Stimulated activated naive CD4-positive, alpha-beta T cell (primary cell): ENCODE measurements at places on chromosomes 5 and 9.

GRCh38 chr9:112020680-112021596 lies 124.3 kb downstream of the UGCG start:
- DNase-seq: no peak

DNA sequence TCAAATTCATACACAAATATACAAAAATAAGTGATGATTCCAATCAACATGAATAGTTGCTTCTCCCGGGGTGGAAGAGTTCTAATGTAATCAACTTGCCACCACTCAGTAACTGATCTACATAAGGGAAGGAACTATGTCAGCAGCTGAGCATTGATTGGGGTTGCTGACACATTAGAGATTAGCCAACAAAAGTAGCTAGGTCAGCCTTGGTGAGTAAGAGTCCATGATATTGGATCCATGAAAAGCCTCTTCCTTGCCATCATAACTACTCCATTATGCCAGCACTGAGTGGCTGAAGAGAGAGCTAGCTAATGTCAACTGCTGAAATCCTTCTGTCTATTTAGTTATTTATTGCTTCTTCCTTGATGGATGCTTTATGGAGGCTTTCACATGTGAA lies 309.8 kb downstream of the NFIB start:
- DNase-seq: no peak

DNA sequence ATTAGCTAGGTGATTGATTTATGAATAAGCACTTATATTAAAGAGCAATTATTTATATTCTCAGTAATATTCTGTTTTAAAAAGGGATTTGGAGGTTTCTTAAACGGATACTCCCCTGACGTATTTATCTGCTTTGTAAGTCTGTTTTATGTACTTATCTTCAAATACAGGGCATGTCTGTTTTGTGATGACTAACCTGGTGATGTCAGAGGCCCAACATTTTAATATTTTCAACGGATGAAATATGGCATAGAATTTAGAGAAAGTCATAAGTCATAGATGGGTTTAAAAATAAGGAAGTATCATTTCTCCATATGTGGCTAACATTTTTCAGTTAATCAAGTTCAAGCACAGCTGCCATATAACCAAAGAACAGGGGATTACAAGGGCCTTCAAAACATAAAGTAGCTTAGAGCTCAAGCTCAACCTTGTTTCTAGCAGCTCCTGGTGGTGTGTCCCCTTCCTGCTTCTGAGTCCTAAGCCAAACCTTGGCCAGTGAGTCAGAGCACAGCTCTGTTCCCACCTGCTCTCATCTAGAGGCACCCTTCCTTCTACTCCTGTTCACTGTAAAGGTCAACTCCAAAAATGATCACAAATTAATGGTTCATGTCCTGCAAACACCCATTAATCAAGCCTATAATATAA lies 131.4 kb downstream of the OXCT1 start:
- DNase-seq: no peak

DNA sequence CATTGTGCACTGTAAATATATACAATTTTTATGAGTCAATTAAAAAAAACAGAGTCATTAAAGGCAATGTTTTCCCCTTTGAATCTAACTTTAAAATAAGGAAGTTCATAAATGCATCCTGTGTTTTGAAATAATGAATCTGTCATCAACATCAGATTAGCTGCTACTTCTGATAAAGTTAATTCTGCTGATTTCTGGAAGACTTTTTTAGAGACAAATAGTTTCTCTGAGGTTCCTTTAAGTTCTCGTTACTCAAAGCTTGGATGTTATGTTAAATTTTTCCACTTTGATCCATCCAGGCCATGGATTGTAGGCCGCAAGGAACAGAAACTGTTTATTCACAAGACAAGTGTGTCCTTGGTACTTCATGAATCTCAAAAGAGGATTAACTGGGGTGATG lies 115.5 kb downstream of the CARTPT start:
- DNase-seq: no peak

DNA sequence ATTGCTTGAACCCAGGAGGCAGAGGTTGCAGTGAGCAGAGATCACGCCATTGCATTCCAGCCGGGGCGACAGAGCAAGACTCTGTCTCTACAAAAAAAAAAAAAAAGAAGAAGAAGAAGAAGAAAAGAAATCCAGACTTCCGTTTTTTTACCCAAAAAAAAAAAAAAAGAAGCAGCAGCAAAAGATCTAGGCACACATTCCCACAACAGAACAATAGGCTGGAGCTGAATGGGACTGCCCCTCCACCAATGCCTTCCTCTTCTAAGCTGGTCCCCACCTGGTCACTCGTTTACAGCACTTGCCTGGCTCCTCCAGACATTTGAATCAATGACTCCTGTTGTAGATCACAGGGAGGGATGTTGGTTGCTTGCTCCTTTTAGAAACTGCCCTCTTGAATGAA lies 1.6 kb upstream of the LMAN2 start:
- no peak for DNase-seq

GRCh38 chr5:127311781-127312525 lies 21.4 kb downstream of the MEGF10 start:
- no peak for DNase-seq

DNA sequence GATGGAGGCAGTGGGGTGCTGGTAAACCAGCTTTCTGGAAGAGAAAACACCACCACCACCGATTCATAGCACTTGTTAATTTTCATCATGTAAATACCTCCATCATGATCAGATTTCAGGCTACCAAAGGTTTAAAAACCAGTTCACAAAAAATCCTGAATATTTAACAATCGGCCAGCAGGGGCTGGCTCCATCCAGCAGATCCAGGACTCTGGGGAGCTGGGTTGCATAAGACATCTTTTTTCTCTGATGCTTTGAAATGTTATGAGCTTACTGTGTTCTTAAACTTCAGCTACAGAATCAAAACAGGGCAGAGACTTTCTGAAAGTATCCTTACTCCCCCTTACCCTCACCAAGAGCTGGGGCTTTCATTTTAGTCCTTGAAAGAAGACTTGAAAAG lies 14.6 kb upstream of the RNF183 start:
- DNase-seq: no peak
